HEK293T (cell line): ENCODE measurements at places on chromosomes 1 and 21.

DNA sequence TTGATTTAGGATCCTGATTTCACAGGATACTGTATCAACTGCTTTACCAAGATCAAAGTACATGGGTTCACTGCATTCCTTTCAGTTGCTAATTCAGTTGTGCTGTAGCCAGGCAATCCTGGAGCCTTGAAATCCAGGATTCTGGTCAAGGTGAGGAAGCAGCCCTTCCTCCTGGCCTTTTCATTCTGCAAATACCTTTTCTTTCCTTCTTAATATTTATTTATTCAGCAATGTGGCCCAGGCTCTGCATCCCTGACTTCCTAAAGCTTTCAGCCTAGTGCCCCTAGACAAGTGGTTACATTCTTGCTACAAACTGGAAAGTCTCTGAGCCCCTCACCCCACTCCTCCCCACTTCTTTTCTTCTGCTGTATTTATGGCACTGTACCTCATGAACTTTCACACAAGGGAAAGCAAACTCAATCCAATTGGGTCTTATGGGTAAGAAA, 16.2 kb downstream of the LRRC8D start:
- DNase-seq = no peak

DNA sequence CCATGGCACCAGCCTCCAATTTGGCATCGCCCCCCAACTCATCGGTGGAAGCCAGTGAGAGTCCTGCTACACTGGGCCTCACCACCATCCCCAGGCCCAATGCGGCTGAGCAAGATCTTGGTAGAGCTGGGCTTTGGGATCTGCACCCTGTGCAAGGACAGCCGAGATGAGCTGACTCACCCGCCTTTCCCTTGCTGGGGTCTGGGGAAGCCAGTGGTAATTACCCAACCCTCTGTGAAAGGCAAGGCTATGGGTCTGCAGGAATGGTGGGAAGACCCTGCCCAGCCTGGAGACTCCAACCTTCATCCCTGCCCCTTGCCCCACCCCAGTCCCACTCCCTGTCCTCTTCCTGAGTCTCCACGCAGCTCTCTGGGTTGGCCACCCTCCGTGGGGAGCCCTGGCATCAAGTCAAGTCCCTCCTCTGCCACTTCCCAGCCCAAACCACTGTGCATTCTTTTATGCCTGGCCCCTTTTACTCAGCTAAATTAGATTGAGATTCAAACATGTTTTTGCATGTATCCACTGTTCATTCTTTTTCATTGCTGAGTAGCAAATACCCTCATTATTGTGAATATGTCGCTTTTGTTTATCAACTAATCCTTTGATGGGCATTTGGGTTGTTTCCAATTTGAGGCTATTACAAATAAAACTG, 8.8 kb downstream of the SMCP start:
- no peak for DNase-seq

GRCh38 chr21:25589887-25590286, 17.4 kb downstream of the MRPL39 start:
- DNase-seq = no peak

DNA sequence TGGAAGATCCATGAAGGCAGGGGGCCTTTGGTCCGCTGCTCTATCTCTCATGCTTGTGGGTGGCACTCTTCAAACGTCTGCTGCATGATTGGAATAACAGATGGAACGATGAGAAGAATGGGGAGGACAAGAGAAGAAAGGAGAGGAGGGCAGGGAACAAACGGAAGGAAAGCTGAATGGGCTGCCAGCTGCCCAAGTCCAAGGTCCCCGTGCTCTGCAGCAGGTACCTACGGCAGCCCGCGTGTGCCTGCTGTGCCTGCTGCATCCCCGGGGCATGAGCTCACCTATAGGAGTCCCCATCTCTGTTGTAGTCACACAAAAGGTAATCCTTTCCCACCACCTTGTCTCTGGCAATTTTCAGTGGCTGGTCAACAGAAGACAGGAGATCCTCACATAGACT, 73.1 kb downstream of the SLC66A1 start:
- no peak for DNase-seq

GRCh38 chr1:59814901-59815825, at the start of gene HOOK1:
HOOK1 (plus strand) TSS chr1:59814949; CDS start chr1:59815118, 169 bp downstream.
- peak; percentile 41 for DNase-seq

GRCh38 chr1:241343956-241344355, 13.0 kb downstream of the RGS7 start:
- no peak for DNase-seq

GRCh38 chr1:33270379-33270778, 14.1 kb downstream of the ZNF362 start:
- DNase-seq = no peak
